ENCODE measurements at places on chromosomes 12 and 14.
A peak's percentile ranks its signal among the peaks of the same experiment; 100 is the strongest.

- DNase-seq = peak; percentile 34
Observed at GRCh38 chr12:108333898-108334699, 5.0 kb downstream of the CMKLR1 start.

GRCh38 chr14:29465095-29465494 is 462.6 kb downstream of the PRKD1 start:
- DNase-seq = no peak

DNA sequence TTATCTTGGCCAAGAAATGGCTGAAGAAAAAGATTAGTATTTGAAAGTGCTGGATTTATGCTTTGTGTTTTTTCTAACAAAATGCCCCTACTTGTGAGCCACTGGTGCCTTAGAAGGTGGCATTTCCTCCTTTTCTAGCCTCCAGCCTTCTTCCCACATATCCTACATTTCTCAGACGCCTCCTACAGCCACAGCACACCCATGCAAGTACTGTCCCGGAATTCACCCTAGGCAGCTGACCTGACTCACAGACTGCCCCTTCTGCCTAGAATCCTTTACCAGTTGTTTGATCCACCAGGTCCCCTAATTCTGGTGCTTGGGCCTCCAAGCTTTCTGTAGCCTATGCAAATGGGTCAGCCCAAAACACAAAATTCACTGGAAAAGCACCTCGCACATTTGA is 166.0 kb downstream of the FOXN3 start:
- peak; percentile 78 for DNase-seq

DNA sequence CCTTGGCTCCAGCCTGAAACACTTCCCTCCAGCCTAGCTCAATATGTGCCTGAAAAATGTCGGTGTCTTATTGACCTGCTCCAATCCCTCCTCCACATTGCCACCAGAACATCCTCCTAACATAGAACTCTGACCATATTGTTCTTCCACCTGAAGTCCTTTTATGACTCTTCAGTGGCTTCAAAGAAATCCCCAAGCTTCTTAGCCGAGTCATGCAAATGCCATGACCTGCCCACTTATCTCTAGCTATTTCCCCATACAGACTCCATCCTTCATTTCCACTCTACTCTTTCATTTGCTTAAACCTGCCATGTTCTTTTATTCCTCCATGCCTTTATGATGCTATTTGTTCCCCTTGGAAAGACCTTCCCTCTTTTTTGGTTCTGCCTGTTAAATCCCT is 568.6 kb downstream of the ETNK1 start:
- DNase-seq = no peak

GRCh38 chr12:131092901-131093603 is 139.3 kb downstream of the ADGRD1 start:
- peak; percentile 5 for DNase-seq

- no peak for DNase-seq
Observed at GRCh38 chr12:64600164-64600561, 10.1 kb upstream of the RASSF3 start.

GRCh38 chr14:58563978-58564377 is 73.8 kb upstream of the DACT1 start:
- DNase-seq = peak; percentile 10
